ENCODE measurements at places on chromosomes 1 and 21.

GRCh38 chr1:235244974-235245592 is 82.9 kb downstream of the ARID4B start:
- no peak for DNase-seq

DNA sequence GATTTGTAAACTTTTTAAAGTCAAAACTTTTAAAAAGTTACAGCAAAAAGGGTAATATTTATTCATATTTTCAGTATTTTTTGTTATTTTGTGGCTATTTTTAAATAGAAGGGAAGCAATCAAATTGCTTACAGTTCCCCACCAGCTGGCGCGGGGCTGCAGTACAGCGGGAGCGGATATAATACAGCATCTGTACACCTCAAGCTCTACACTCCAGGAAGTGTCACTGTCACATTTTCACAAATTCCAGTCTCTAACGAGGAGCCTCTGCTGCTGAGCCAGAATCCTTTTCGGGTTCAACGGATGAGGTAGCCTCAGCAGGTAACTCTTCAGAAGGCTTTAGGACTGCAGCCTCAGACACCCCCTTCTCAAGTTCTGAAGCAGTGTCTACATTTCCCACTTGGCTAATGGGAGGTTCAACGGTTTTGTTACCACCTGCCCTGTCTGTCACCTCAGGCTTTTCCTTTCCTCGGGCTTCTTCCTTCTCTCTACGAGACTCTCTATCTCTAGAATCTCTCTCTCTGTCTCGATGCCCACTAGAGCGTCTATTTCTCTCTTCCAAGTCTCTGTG is 11.7 kb downstream of the SOD1 start:
- no peak for DNase-seq

DNA sequence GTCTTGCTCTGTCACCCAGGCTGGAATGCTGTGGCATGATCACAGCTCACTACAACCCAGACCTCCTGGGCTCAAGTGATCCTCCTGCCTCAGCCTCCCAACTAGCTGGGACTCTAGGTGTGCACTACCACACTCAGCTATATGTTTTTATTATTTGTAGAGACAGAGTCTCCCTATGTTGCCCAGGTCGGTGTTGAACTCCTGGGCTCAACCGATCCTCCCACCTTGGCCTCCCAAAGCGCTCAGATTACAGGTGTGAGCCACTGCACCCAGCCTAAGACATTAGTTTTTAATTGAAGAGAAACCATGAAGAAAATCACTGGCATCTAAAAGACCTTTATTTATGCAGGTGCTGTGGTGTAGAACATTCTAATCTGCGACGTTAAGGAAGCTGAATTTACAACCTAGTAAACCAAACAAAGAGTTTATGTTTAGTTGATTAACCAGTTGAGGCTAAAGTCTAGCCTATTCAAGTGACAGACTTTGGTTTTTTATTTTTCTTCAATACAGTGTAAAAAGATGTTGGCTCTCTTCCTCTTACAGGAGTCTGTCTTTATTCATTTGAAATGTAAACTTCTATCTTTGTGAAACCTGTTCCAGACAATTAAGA is 52.5 kb upstream of the NBL1 start:
- no peak for DNase-seq

- DNase-seq, result no peak
Observed at GRCh38 chr1:178483251-178483957, 13.4 kb downstream of the CLEC20A start.

DNA sequence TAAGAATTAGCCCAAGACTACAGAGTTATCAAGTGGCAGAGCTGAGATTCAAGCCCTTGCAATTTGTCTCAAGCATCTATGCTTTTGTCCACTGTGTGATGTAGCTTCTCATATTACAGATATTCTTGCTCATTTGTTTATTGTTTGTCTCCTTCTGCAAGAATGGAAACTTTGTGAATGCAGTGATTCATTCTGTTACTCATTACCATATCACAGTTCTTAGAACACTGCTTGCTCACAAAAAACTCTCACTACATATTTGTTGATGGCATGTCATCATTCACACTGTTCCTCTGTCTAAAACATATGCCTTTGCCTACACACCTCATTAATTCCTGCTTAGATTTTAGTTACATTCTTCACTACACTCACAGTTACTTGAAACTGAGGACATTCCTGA is 1198.9 kb downstream of the PLA2G4A start:
- no peak for DNase-seq

DNA sequence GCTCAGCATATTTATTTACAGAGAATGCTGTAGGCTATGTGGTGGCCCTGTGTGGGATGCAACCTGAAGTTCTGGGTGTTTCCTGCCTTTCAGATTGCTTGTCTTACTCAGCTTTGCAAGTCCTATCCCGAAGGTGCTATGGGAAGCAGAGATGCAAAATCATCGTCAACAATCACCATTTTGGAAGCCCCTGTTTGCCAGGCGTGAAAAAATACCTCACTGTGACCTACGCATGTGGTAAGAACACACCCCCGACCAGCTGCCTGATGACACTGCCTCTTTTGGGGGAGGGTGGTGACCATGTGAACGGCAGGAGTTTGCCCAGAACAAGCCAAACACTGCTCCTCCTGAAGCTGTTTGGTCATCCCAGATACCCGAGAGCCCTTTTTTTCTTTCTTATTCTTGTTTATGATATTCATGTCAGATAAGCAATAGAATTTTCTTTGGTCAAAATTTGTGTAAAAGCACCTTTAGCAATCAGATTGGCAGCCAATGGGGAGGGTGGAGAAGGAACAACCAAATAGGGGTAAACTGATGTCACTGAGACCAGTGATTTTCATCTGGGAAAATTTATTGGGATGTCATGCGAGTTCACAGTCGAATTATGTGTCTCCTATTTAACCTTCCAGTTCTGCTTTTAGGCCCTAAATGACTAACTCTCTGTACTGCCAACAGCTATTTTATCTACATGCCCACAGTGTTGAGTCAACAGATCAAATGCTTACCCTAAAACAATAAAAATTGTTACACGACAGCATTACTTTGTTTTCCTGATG is 82.6 kb downstream of the EVA1C start:
- no peak for DNase-seq

GRCh38 chr1:47751193-47751592 is 246.0 kb downstream of the TRABD2B start:
- no peak for DNase-seq

GRCh38 chr1:69914976-69915765 is 290.2 kb downstream of the LRRC40 start:
- DNase-seq, result no peak

DNA sequence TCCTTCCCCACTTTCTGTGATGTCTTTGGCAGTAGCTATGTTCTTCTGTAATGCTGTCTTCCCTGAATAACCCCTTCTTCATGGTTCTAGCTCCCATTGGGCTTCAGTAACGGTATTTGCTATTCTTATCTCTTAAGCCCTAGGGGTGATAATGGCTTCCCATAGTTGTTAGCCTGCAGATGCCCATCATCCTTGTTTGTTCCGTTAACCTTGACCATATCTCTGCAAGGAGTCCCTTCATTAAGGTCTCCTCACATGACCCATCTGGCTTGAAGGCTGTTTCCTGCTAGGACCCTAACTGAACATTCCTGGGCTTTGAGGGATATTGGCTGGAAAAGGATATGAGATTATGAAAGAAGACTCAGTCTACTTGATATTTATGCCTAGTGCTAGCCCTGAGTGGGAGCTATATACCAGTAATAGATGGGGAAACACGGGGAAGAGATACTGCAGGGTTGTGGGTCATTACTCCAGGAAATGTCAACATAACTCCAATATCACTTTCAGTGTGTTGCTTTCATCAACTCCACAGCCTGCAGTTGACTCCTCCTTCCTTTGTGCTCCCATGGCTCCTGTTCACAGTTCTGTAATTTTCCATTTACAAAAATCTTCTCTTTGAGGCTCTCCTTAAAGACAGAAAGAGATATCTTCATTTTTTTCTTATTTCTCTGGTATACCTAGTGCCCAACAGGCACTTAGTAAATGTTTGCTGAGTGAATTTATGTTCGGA is 2.5 kb downstream of the MR1 start:
- no peak for DNase-seq

DNA sequence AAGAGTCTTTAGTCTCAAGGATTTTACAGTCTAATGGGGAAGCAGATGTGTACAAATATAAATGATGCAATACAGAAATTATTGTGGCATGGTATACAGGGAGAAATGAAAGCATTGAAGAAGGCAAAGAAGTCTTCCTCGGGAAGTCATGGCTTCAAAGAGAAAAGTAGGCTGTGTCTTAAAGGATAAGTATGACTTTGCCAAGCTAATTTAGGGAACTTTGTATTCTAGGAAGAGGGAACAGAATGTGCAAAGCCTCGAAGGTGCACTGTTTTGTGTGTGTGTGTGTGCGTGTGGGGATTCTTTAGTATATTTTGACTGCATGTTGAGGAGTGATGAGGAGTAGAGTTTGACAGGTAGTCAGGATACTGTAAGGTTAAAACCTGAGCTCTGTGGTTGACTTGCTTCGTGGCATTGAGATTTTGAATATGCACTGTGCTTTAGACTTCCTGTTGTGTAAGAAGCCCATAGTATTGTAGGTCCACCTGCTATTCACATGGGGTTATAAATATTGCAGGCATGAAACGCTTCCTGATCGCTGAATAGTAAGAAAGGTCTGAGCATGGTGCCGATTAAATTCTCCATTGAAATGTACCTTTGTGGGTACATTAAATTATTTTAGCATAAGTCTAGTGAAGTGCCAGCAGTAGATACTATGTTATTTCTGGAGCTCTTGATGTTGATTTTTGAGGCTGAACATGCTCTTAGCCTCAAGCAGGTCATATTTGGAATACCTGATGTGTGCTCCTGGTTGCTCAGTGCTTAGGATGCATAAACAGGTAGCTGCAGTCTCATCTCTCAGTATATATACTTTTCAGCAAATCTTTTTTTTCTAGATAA is 8.0 kb downstream of the SMAP2 start:
- no peak for DNase-seq

DNA sequence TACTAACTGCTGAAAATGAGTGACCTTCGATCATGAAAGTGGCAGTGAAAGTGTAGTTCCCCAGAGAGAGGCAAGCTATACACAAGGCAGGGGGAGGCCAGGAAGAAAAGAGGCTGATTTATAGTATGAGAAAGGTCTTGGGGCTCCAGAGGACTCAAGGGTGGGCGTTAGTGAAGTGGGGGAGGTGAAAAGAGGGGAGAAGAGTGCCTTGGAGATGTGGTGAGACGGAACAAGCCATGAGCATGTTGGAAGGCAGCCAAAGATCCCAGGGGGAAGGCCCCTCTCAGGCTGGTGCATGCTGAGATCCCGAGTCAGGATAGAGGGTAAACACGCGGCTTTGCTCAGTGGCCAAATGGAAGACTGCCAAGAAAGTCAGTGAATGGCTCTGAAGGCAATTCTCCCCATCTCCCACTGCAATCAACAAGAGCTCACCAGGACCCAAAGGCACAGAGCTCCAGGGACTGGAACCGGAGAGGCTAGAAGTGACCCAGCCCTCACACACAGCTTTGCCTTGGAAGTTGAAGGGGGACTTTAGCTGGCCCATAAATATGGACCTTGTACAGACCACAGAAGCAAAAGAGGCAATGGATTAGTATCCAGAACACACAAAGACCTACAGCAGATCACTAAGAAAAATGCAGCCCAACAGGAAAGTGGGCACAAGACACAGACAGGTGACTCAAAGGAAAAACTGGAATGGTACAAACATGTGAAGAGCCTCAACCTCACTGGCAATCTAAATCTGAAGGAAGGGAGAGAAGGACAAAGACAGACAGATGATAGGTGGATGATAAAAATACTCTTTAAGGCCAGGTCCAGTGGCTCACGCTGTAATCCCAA is 49.6 kb downstream of the HSF2BP start:
- DNase-seq, result peak; percentile 53

- no peak for DNase-seq
Observed at GRCh38 chr1:96087719-96088118, 633.9 kb upstream of the PTBP2 start.

DNA sequence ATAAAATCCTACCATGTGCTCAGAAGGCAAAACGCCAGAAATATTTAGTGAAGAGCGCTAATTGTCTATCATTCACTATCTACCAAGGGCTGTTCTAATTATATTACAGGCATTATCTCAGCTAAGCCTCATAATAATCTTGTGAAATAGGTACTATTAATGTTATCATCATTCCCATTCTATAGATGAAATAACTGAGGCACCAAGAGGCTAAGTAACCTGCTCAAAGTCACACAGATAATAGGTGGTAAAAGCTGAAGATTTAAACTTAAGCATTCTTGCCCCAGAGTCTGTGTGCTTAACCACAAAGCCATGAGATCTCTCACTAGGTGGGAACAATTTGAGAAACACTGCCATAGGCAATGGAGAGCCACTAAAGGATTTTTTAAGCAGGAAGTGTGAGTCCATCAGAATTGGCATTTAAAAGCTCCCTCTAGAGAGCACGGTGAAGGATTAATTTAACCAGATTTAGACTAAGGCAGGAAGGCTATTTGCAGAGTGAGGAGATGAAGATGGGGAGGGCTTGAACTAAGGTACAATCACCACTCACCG is 1.7 kb upstream of the SMAP2 start:
- DNase-seq, result no peak

GRCh38 chr1:243596431-243597062 is 253.5 kb downstream of the AKT3 start:
- DNase-seq, result no peak

DNA sequence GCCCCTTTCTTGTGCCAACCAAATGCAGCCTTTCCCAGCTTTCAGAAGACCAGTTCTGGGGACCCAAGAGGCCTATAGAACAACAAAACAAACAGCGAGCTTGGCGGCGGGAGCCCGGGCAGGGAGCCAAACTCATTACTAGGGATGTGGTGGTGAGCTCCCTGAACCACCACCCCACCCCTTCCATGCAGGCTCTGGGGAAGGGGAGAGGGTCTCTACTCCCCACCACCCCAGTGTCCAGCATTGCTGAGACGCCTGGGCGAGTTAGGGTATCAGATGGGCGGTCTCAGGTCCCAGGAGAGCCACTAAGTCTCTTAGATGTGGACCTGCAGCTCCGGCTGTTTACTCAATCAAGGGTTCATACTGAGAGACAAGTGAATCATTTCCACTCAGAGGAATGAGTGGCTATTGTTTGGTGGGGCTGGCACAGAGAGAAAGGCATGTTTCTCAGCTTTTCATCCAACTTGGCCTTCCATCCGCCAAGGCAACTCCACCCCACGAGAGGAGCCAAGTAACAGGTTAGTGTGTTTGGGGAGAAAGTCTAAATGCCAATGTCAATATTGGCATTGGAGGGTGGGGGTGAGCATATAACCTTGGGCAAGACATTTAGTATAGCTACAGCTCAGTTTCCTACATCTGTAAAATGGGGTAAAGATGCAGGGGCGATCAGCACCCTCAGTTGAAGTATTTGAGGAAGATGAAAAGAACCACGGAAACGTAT is 40.9 kb downstream of the PLXNA2 start:
- peak; percentile 83 for DNase-seq

- no peak for DNase-seq
Observed at GRCh38 chr1:20555025-20555757, 2.8 kb downstream of the FAM43B start.
